ENCODE measurements at places on chromosomes 11 and 22. TPM values are rescaled to one million over a fixed set of nuclear protein-coding genes. Genes with fewer than 3 reads are reported as not detected.

DNA sequence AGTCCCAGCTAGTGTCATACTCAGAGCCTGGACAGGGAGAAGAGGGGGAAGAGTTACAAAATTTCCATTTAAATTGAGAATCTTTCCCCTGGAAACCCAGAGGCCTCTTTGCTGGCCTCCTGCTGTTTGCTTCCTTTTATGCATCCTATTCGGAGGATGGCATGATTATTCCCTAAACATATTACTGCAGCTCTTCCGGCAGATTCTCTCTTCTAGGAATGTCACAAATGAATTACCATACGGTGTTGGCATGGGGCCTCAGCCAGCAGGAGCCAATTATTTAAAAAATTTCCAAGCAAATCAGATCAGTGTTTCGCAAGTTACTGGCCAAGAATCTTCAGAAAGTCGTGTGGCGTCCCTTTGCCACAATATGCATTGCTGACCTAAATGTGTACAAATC, 326.7 kb upstream of the NCAM1 start:
- no peaks in the 10 kb centered on the region for H3K36me3 ChIP-seq
- H3K4me1 ChIP-seq: no peaks in the 10 kb centered on the region
- H3K27me3 ChIP-seq: no peaks in the 10 kb centered on the region
- H3K4me3 ChIP-seq: no peak overlapping the region

GRCh38 chr11:134749040-134749839, 337.2 kb upstream of the B3GAT1 start:
- H3K27ac ChIP-seq: no peak overlapping the region
- no peaks in the 10 kb centered on the region for H3K27me3 ChIP-seq

DNA sequence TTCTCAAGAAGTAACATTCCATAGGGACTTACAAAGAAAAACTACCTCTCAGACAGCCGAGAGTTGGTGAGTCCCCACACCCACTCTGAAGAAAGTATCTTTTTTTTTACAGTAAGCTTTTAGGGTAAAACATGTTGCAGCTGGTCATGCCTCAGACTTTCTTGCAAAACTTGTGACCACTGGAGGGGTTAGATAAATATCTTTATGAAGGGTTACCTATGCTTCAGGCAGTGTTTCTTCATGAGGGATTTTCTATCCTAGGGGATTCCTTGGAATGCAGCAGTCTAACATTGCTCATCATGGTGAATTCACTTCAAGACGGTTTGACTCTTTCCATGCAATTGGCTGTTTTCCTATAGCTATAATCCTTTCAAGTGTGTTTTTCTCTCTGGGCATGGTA, 20.8 kb upstream of the SNX19 start:
- H3K27ac ChIP-seq: no peak overlapping the region
- no peaks in the 10 kb centered on the region for H3K4me1 ChIP-seq
- no peaks in the 10 kb centered on the region for H3K36me3 ChIP-seq
- DNase-seq: no peak

- no peak for DNase-seq
- H3K27ac ChIP-seq: no peak overlapping the region
- no peaks in the 10 kb centered on the region for H3K36me3 ChIP-seq
- no peaks in the 10 kb centered on the region for H3K4me1 ChIP-seq
These were observed 20.2 kb downstream of the STARD10 start for GRCh38 chr11:72773696-72774095.

DNA sequence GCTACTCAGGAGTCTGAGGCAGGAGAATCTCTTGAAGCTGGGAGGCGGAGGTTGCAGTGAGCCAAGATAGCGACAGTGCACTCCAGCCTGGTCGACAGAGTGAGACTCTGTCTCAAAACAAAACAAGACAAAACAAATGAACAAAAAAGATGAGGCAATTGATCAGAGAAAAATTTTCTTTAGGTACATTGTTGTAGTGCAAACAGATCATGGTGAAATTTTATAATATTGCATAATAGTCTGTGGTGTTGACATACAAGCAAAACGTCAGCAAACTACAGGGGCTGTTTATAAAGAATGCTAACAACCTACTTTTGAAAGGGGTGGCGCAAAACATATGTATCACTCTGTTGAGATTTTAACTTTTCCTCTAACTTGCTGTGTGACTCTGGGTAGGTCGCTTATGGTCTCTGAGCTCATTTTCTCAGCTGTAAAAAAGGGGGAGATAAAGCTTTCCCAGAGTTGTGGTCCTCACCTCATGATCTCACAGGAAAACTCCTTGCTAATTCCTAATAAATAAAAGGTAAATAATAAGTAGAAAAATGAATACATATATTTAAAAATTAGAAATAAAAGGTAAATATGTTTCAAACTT, 64.8 kb upstream of the NUP160 start:
- H3K4me3 ChIP-seq: no peak overlapping the region
- H3K27ac ChIP-seq: no peak overlapping the region
- H3K4me1 ChIP-seq: peaks cover 56% of the 10 kb centered on the region
- H3K27me3 ChIP-seq: no peaks in the 10 kb centered on the region

- H3K27me3 ChIP-seq: no peaks in the 10 kb centered on the region
- H3K36me3 ChIP-seq: no peaks in the 10 kb centered on the region
- H3K4me1 ChIP-seq: no peaks in the 10 kb centered on the region
- DNase-seq: no peak
- H3K4me3 ChIP-seq: no peak overlapping the region
These were observed 53.6 kb downstream of the CECR2 start for GRCh38 chr22:17422736-17423343.

GRCh38 chr11:118763041-118763440, 27.9 kb downstream of the DDX6 start:
- H3K4me1 ChIP-seq: no peaks in the 10 kb centered on the region
- no peak overlapping the region for H3K4me3 ChIP-seq
- H3K36me3 ChIP-seq: peaks cover 11% of the 10 kb centered on the region
- H3K27ac ChIP-seq: no peak overlapping the region

DNA sequence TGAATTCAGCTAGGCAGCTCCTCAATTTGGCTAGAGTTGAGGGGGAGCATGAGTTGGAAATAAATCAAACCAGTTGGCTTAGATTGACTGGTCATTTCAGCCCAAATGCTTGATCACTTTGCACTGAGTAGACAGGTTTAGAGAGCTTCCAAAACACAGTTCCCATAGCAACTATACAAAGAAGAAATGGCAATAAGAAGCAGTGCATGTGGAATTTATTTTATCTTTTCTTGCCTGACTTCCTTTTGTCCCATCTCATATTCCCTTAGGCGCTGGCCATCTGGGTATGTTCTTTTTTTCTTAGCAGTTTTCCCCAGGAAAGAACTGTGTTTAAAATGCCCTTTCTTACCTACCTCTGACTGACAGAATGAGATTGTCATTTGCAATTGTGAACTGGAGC, 38.7 kb upstream of the C11orf87 start:
- H3K4me3 ChIP-seq: no peak overlapping the region
- no peak overlapping the region for H3K27ac ChIP-seq
- no peaks in the 10 kb centered on the region for H3K4me1 ChIP-seq
- no peak for DNase-seq
- H3K36me3 ChIP-seq: no peaks in the 10 kb centered on the region

GRCh38 chr11:134074346-134074745, 5.5 kb downstream of the JAM3 start:
- H3K27ac ChIP-seq: no peak overlapping the region
- H3K4me1 ChIP-seq: peaks cover 28% of the 10 kb centered on the region

PHOX2A gene
- total RNA-seq: not detected

GNAZ gene
- 9.1 TPM for total RNA-seq

DMC1 gene
- 0.22 TPM for total RNA-seq

P2RX3 gene
- total RNA-seq: not detected

NPAS4 gene
- total RNA-seq: not detected

FOXRED1 gene
- total RNA-seq: 46.0 TPM

OR52N4 gene
- 2.1 TPM for total RNA-seq
